ENCODE measurements at places on chromosomes 5 and 9.

DNA sequence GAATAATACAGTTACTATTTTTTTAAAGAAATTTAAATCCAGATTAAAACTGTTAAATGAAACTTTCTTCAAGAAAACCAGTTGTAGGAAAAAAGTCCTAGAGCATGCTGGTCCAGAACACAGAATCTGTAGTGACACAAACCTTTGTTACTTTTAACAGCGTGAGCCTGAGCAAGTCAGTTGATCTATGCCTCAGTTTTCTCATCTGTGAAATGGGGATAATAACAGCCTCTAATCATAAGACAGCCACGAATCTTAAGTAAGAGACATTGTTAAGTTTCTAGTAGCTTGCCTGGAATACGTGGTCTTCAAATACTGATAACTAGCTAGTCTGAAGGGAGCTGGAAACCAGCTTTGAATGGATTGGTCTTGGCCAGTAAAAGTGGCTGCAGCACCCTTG lies 158.6 kb downstream of the ADAMTS12 start:
- DNase-seq = no peak

GRCh38 chr5:132915681-132916080 lies 42.2 kb downstream of the LEAP2 start:
- no peak for DNase-seq

DNA sequence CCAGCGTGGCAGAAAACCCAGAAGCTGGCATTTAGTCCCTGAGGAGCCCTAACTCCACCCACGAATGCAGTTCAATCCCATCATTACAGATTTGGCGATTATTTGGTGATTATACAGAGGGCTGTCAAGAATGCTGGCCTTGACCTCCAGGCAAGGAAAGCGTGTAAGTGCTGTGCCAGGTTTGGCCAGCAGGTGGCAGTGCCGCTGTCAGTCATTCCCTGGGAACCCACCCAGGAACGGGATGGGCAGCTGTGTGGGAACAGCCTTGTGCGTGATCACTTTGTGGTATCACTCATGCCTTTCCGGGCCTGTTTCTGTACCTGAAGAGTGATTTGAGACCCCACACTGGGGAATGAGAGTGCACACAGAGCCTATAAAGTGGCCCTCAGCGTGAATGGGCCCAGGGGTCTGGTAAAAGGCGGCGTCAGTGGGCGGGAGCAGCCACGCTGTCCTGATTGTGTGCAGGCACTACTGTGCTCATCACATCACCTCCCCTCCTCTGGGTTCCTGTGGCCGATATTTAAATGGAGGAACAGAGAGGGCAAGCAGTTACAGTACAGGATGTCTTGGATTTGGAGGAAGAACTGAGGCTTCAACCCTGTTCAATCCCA lies 215.6 kb downstream of the ROR2 start:
- no peak for DNase-seq

GRCh38 chr5:92180391-92180790 lies 797.3 kb upstream of the ARRDC3 start:
- DNase-seq = no peak

GRCh38 chr5:82636591-82636990 lies 358.4 kb upstream of the RPS23 start:
- DNase-seq = no peak

- peak; percentile 29 for DNase-seq
Measured at GRCh38 chr5:17312358-17312757, 94.9 kb downstream of the BASP1 start.

DNA sequence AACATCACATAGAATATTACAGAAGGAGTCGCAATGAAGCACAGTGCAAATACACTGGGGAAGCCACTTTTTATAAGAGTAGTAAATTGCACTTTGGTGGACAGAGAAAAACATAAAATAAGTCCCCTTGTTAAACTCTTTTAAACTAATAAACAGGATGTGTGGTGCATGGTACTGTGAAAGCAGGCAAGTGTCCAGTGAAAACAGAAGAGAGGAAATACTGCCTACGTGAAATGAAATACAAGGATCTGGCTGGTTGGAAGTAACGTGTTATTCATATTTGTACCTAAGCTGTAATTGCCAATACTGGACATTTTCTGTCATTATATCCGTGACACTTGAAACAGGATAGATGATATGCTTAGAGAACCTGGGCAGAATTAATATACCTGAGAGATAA lies 191.9 kb upstream of the SLC27A6 start:
- no peak for DNase-seq

DNA sequence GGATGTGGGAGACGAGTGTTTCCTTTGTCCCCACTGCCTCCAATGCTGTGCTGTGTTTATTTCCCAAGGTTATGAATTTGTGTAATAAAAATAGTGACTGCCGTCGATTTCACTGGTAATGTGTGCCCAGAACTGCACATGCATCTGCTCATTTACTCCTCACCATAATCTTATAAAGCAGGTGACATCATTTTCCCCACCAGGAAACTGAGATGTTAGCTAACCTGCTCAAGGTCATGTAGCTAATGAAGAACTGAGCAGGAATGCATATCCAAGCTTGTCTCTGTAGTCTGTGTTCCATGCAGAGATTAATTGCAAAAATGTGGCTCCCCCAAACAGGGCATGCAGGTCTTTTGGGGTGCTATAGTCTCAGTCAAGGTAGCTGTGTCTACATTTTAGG lies 224.4 kb downstream of the TENT4A start:
- no peak for DNase-seq

GRCh38 chr9:33239921-33240320 lies at the start of gene SPINK4:
Gene SPINK4 (plus strand): TSS chr9:33240167. CDS start chr9:33240209, 42 bp downstream.
- no peak for DNase-seq

DNA sequence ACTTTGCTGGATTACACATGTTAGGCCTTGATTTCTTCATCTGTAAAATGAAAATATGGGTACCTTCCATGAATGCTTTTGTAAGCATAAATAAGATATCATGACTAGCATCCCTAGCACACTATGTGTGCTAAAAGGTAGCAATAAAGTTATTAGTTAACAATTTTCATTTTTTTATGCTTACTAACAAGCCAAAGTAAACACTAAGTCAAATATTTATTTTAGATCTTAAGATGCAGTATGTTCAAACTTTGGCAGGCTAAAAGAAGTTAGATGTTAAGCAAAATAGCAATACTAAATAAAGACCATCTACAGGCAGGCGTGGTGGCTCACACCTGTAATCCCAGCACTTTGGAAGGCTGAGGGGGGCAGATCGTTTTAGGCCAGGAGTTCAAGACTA lies 169.1 kb downstream of the BNC2 start:
- DNase-seq = no peak

DNA sequence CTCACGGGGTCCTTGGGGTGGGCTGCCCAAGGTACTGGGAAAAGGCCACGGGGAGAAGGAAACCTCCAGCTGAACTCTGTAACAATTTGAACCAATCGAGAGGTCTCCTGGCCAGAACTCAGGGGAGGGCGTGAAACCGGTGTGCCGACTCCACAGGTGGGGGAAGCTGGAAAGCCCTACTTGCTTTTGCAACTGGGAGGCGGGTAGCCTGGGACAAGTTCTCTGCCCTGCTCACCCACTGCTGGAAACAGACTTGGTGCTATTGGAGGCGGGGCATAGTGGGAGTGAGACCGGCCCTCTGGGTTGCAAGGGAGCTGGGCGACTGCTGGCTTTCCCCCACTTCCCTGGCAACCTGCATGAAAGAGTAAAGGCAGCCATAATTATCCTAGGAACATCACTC lies 73.2 kb upstream of the SLIT3 start:
- DNase-seq = no peak

DNA sequence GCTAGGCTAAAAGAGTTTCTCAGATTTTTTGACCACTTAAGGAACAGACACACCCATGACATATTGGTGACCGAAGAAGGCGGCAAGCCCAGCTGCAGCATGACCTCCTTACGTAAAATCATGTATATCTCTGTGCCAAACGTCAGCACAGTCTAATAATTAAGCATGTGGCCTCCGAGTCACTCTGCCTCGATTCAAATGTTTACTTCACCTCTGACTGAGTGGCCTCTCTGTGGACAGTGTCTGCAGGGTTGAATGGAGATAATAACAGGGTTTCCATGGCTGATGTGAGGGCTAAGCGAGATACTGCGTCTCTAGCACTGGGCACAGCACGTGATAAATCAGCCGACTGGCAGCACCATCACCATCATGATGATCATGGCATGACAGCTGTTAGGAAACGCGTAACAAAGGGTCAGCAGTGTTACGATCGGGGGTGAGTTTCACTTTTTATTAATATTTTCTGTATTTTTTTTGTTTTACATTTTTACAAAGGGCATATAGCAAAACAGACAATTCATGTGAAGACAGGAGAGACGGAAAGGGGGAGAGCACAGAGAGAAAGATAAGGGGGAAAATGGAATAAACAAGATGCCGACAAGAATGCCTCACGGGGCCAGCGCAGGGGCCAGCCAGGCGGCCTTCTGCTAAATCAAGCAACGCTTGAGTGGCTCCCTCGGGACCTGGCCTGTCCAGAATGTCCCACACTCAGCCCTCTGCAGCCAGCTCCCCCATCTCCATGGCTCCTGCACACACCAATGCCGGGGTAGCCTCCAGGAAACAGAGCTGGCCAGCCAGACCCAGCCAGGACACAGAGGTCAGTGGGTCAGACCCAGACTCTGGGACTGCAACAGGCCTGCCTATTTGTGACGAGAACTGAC lies 60.3 kb downstream of the ADAMTS2 start:
- no peak for DNase-seq

GRCh38 chr5:15991586-15991985 lies 188.0 kb downstream of the MARCHF11 start:
- DNase-seq = no peak

- no peak for DNase-seq
Measured at GRCh38 chr5:147245381-147246165, 10.7 kb downstream of the STK32A start.
